ENCODE measurements at places on chromosomes 4 and X.
A peak's percentile ranks its signal among the peaks of the same experiment; 100 is the strongest.

DNA sequence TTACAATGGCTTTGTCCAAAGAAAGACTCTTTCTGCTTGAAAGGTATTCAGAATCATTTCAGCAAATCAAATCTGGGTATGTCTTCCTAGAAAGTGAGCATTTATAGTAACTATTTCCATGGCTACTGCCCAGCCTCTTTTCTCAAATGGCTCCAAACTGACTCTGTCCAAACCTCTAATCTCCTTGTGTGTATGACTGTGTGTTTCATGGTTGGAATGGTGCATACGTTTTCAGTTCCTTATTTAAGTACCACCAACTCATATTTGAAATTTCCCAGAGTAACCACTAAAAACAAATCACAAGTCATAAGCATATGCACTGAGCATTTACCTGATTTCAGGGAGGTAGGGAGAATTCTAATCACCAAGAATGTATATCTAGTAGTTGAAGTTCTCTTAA is 106.0 kb downstream of the TMEM144 start:
- peak; percentile 3 for DNase-seq

- no peak for DNase-seq
Measured at GRCh38 chr4:73272816-73273215, 14.2 kb upstream of the ANKRD17 start.

GRCh38 chr4:47598320-47598719 is 113.2 kb downstream of the ATP10D start:
- DNase-seq: no peak

GRCh38 chr4:81052119-81053068 is 21.9 kb downstream of the BMP3 start:
- DNase-seq: peak; percentile 88

- no peak for DNase-seq
Measured at GRCh38 chrX:21838937-21839333, 482 bp upstream of the MBTPS2 start.

GRCh38 chr4:65661471-65661870 is 8.8 kb downstream of the EPHA5 start:
- no peak for DNase-seq

GRCh38 chrX:46279925-46280313 is 265.3 kb downstream of the ZNF674 start:
- DNase-seq: no peak

DNA sequence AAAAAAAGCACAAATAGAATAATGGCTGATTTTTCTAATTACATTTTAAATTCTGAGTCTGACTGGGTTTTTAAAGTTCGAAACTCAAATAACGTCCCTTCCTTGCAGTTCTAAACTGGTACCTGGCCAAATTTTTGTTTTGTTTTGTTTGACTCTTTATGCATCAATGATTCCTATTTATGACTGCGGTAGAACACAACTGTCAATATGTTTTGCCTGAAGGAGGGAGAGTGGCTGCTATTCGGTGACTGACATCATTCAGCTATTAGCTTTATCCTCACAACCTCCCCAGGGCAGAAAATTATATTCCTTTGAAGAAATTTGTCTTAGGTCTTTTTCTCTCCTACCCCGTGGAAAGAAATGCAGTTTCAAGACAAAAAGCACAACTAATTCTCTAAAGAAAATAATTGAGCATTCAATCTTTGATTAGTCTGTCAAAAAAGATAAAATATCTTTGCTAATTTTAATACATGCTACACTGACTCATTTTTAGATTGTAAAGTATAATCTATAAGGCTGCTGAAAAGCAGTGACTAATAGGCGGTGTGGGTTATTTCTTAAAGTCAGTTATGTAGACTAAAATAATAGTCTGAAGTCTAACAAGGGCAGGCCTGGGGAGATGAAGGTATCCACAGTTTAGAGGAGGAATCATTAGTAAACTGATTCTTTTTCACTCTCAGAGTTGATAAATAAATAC is 61.9 kb downstream of the TMEM150C start:
- no peak for DNase-seq

DNA sequence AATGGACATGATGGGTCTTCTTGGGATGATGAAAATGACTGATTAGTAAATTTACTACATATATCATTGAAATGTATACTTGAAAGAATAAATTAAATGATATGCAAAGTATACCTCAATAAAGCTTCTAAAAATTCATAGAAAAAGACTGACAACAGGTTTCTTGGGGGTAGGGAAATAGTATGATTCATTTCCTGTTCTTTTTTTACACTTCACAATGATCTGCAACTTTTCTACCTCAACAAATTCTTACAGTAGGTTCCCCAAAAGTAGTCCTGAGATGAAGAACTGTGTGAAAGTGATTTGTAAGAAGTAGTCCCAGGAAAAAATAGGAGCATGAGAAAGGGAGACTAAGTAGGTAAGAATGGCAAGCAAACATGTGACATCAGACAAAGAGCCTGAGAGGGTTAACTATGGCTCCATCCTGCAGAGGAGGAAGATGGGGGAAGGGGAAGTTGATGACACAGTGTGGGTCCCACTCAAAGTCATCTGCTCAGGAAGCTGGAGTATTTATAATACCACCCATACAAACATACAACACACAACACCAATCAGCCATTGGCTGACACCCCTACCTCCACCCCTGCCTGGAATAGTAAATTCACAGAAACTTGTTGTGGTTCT is 73.9 kb downstream of the ARHGAP6 start:
- DNase-seq: no peak

GRCh38 chr4:24003926-24004325 is 114.1 kb upstream of the PPARGC1A start:
- no peak for DNase-seq

DNA sequence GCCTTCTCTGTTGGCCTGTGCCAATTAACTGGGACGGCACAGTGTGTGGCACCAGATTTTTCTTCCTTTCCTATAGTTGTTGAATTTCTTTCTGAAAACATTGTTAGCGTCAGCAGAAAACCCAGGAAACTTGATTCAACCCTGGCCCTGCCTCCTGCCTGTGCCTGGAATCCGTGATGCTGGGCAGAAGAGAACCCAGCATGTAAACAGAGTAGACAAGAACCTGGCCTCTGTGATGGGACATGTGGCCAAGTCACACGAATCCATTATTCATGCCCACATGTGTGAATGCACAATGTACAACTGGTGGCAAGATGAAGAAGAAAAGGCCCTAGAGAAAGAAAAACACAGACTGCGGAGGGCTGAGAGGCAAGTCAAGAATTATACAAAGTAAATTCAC is 111.4 kb downstream of the EFHC2 start:
- DNase-seq: no peak

All from GM12864 (cell line).